HS-27A (cell line): ENCODE measurements at places on chromosomes 3 and 15.

DNA sequence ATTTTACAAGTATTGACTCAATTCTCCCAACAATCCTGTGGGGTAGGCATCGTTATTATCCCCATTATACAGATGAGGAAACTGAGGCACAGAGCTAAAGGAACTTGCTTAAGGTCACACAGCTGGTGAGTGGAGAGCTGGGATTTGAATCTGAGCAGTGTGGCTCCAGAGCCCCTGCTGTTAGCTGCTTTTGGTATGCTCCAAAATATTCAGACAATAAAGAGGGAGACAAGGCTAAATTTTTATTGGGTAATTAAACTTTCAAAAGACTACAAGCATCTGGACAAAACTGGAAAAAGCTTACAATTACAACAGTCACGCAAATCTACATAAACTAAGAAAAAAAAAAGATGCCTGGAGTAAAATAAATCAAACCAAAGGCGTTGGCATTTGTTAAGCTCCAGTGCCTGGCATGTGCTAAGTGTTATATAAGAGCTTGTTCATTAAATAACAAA lies 27.7 kb downstream of the CCDC13 start:
- DNase-seq, result no peak

DNA sequence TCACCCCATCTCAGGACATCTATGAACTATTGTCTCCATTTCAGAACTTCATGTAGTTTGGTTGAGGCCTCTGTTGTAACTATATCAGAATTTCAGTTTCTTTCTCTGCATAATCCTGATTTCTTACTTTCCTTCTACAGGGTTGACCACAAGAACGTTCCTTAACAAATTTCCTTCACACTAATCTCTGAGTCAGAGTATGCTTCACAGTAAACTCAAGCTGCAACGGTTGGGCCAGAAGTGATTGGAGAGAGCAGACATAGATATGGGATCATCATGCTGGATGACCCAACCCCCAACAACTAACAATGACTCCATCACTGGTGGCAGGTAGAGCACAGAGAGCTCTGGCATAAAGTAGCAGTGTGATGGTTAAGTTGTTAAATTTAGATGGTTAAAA lies 128.8 kb upstream of the OSTN start:
- no peak for DNase-seq

DNA sequence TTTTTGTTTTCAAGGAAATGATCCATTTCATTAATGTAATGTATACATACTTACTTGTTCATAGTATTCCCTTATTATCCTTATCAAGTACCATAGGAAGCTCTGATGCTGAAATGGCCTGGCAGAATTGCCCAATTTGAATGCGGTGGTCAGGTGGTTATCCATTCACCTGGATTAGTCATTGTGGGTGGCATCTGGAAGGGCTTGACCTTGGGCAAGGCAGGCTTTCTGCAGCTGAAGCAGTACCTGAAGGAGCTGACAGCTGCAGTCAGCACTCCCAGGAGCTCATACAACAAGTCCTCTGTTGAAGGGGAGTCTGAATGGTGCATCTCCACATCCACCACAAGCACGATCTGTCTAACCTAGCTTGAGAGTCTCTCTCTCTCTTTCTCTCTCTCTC lies 12.2 kb upstream of the IQCF5 start:
- DNase-seq, result no peak

- no peak for DNase-seq
Measured at GRCh38 chr15:57769266-57769665, 62.8 kb downstream of the POLR2M start.

DNA sequence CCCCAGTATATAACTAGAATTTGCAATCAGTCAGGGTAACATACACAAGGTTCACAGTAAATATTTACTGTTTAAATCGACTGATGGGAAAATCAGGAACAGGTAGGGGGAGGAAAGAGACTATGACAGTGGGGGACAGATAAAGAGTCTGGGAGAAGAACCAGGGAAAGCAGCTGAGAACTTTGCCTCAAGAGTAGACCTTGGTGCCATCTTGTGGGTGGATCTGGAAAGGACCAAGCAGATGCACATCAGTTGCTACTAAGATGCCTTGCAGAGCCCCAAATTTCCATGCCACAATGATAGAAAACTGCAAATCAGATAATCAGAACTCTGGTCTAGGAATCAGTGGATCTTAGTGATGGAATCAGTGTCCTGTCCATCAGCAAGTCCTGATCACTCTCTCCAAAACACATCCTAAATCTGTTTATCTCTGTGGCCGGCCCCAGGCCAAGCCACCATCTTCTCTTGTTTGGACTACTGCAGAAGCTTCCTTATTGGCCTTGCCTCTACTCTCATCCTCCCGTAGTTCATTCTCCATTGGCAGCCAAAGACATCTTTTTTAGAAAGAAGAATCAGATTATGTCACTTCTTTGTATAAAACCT lies 62.7 kb downstream of the PDE8A start:
- no peak for DNase-seq

GRCh38 chr3:120473389-120473788 lies 22.6 kb upstream of the FSTL1 start:
- DNase-seq, result no peak

GRCh38 chr3:56724676-56725075 lies 41.6 kb upstream of the TASOR start:
- DNase-seq, result no peak

DNA sequence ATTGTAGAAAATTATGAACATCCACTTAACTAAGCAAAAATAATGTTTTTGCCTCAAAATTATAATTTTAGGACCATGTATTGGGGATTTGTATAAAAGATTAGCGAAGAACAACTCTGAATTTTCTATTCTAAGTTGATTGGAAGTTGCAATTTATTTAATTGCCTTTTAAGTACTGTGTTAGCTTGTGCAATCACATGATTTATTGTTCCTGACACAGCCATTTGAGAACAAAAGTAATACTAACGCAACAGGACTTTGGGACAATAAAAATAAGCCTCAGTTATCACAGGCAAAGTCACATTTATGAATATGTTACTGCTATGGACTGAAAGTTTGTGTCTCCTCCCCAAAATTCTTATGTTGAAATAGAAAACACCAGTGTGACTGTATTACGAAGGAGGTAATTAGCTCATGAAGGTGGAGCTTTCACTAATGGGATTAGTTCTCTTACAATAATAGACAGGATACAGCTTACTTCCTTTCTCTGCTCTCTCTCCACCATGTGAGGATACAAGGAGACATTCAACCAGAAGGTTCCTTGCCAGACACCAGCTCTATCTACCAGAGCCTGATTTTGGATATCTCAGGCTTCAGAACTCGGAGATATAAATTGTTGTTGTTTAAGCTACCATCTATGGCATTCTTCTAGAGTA lies 745.9 kb downstream of the ZBBX start:
- DNase-seq, result no peak

DNA sequence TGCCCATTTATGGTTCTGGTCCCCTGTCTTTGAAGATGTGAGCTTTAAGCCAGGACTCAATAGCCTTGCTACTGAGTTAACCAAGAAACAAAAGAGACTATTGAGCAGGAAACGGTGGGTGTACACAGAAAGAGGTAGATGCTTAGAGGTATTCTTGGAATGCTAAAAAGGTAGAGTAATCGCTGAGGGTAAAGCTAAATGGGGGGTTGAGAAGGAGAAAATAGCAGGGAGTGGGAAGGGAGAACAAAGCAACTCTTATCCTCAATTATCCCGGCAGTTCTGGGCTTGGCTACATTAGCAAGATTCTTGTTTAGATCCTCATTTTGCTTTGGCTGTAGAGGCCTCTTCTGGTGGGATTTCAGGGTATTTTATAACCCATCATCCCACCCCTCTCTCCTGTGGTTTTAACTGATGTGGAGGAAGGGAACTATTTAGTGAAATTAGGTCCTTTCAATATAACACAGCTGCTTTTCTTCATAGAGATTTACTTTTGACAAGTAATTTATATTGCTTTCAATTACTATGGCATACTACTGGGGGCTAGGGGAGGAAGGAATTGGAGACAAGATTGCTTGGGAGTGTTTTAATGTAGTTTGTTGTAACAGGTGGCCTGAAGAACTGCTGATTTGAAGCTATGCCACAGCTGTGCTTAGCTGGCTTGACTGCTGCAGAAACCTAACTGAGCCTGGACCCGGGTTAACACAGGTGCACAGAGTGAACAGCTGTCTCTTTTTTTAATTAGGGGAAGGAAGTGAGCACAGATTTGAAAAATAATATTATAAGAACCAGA lies 234.3 kb upstream of the CCDC54 start:
- no peak for DNase-seq

DNA sequence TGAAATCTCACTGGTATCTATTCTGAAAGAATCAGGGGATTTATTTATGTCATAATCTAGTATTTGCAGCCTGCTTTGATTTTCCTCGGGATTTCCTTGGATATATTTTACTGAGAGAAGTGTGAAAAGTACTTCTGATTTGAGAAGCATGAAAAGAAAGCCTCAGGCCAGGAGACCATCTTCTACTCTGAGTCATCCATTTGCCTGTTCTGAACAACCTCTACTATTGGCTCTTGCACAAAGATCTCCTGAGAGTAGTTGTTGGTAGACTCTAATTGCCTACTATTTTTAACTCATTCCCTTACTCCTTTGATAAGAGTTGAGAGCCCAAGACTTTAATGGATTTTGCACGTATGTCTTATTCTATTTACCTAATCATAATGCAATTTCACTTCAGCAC lies 318.9 kb downstream of the BCHE start:
- no peak for DNase-seq

DNA sequence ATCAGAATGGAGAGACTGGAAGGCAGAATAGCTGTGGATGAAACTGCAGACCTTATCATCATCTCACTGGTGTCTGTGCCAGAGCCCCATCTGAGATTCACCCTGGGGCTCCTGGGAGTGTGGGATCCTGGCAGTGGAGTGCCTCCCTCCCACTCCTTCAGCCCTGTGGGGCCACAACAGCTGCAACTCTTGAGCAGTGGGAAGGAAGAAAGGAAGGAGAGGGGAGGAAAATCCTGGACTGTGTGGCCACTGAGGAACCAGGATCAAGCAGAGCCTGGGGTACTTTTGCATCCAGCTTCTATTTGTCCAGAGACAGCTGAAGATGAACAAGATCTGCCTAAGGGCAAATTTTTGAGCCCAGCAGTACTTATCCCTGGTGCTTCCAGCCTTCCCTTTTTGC lies 13.1 kb upstream of the ALDH1A2 start:
- no peak for DNase-seq
